ENCODE measurements at places on chromosomes 16 and 17. TPM values are rescaled to one million over a fixed set of nuclear protein-coding genes. Genes with fewer than 3 reads are reported as not detected.

- peaks cover 4% of the 10 kb centered on the region for H3K27me3 ChIP-seq
- no peak overlapping the region for H3K4me3 ChIP-seq
- no peaks in the 10 kb centered on the region for H3K4me1 ChIP-seq
These were observed 126.4 kb downstream of the SALL1 start for GRCh38 chr16:51024703-51025102.

DNA sequence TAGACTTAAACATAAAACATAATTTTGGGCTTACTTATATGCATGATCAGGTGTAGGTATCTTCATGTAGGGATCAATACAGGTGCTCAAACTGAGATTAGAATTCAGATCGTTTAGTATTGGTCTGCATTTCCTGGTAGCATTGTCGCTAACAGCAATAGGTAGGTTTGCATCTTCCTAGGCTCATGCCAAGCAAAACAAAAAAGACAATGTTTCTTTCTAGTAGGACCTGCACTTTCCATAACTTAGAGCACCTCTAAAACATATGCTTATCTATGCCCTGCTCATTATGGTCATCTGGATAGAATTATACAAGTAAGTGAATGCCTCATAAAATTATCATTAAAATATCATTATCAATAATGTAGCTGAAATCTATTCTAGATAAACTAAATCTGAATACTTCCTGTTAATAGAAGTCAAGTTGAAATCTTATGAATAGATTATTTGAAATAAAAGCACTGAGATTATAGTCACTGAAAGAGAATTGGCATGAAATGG is 26.7 kb downstream of the PCTP start:
- no peak overlapping the region for H3K27ac ChIP-seq
- DNase-seq: no peak

SEZ6L2 gene
- 0.32 TPM for total RNA-seq

ORAI3 gene
- 5.7 TPM for total RNA-seq

DNA sequence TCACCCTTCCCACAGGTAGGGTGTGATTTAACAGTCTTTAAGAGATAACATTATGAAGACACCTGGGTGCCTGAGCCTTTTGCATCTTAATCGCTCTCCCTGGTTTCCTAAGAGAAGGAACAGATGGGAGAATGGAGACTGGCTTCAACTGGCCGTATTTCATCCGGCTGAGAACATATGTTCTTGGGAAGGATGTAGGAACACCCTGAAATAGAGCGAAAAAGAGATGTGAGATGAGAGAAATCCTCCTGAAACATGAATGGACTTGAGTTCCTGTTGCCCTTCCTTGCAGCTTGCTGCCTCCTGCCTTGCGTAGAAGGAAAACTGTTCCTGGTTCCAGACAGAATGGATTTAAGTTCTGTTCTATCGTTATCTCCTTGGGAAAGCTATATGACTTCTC is 385.4 kb upstream of the RBFOX1 start:
- no peaks in the 10 kb centered on the region for H3K4me1 ChIP-seq
- H3K27me3 ChIP-seq: no peaks in the 10 kb centered on the region
- no peak for DNase-seq
- H3K36me3 ChIP-seq: no peaks in the 10 kb centered on the region

DNA sequence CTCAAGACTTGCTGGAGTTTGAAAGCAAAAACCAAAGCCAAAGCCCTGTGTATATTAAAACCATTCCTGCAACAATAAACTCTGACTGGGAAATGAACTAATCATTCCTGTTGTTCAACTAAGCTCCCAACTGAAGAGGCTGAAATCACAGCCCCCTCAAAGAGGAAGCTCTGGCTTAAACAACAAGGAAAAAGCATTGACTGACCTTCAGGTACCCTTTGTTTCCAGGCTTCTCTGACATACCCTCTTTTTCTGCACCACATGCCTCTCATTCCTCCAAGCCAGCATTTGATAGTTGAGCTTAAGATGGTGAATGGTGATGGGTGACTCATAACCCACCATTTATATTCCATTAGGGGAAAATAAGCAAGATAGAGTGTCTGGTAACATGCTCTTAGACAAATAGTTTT is 470.9 kb upstream of the SOX9 start:
- H3K4me1 ChIP-seq: no peaks in the 10 kb centered on the region
- H3K36me3 ChIP-seq: no peaks in the 10 kb centered on the region
- no peaks in the 10 kb centered on the region for H3K27me3 ChIP-seq
- no peak overlapping the region for H3K4me3 ChIP-seq
- DNase-seq: no peak

GDPD1 gene
- total RNA-seq: 1.7 TPM

UMOD gene
- not detected for total RNA-seq

FSCN2 gene
- 0.36 TPM for total RNA-seq

MOSMO gene
- 5.6 TPM for total RNA-seq

IFT20 gene
- 17.0 TPM for total RNA-seq

CES5A gene
- not detected for total RNA-seq

ZG16B gene
- 1.1 TPM for total RNA-seq

- H3K27ac ChIP-seq: no peak overlapping the region
- H3K36me3 ChIP-seq: no peaks in the 10 kb centered on the region
- no peak for DNase-seq
- no peaks in the 10 kb centered on the region for H3K27me3 ChIP-seq
These were observed 52.2 kb downstream of the BCAS3 start for GRCh38 chr17:60729854-60730253.

DNA sequence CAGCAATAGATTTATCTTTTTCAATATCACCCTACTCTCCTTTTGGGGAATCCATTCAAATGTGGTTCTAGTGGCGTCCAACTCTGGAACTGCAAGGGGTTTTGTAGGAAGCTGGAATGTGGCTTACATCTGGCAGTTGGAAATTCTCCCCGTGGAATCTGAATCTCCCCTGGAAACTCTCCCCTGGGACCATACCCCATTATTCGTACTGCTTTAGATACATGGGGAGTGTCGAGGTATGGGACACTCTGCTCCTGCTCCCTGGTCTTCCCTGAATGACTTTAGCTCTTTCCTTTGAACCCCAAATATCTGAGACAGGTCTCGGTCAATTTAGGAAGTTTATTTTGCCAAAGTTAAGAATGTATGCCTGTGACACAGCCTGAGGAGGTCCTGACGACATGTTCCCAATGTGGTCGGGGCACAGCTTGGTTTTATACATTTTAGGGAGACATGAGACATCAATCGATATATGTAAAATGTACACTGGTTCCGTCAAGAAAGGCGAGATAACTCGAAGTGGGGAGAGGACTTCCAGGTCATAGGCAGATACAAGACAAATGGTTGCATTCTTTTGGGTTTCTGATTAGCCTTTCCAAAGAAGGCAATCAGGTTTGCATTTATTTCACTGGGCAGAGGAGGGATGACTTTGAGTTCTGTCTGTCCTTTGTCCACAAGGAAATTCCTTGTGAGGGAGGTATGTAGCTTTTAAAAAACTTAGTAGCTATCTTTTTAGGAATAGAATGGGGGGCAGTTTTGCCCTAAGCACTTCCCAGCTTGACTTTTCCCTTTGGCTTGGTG is 89.1 kb upstream of the CORO6 start:
- no peaks in the 10 kb centered on the region for H3K27me3 ChIP-seq
- H3K36me3 ChIP-seq: peaks cover 32% of the 10 kb centered on the region
- peaks cover 56% of the 10 kb centered on the region for H3K4me1 ChIP-seq

DNA sequence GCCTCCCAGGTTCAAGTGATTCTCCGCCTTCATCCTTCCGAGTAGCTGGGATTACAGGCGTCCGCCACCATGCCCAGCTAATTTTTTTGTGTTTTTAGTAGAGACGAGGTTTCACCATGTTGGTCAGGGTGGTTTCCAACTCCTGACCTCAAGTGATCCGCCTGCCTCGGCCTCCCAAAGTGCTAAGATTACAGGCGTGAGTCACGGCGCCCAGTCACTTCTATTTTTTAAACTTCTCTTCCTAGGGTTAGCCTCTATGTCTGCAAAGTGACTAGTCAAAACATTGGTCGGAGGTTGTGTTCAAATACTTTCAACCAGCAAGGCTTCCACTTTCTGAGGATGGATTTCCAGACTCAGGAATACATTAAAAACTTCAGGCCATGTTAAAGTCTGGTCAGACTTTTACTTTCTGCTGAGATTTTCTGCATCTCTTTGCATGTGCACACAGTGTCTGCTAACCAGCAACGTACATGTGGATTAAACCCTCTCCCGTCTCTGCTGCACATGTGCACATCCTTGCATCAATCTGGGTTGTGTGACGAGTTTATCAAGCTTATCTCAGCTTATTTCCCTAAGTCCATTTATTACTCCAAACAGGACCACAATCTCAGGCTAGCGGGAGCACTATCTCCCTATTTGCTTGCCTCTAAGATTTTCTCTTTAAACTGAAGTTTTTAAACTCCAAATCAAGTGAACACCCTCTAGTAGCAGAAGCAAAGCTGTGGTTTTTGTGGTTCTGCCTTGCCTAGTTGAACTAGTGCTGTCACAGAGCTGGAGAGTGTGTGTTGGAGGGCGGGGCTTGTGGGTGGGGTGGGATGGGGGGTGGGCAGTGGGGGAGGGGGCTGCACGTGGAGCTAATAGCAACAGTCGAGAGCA is 525.2 kb upstream of the GOT2 start:
- peaks cover 28% of the 10 kb centered on the region for H3K4me1 ChIP-seq
- H3K36me3 ChIP-seq: peaks cover 3% of the 10 kb centered on the region
- peak; percentile 43 for DNase-seq
- H3K27me3 ChIP-seq: no peaks in the 10 kb centered on the region
- peak overlapping the region; percentile 75 for H3K27ac ChIP-seq

DPEP3 gene
- 0.29 TPM for total RNA-seq

Data from activated naive CD8-positive, alpha-beta T cell treated with anti-CD3 and anti-CD28 coated beads for 36 hours (primary cell).